ENCODE measurements at places on chromosomes 4 and X.

GRCh38 chr4:171378323-171378722 is 434.9 kb upstream of the GALNTL6 start:
- no peak for ATAC-seq

DNA sequence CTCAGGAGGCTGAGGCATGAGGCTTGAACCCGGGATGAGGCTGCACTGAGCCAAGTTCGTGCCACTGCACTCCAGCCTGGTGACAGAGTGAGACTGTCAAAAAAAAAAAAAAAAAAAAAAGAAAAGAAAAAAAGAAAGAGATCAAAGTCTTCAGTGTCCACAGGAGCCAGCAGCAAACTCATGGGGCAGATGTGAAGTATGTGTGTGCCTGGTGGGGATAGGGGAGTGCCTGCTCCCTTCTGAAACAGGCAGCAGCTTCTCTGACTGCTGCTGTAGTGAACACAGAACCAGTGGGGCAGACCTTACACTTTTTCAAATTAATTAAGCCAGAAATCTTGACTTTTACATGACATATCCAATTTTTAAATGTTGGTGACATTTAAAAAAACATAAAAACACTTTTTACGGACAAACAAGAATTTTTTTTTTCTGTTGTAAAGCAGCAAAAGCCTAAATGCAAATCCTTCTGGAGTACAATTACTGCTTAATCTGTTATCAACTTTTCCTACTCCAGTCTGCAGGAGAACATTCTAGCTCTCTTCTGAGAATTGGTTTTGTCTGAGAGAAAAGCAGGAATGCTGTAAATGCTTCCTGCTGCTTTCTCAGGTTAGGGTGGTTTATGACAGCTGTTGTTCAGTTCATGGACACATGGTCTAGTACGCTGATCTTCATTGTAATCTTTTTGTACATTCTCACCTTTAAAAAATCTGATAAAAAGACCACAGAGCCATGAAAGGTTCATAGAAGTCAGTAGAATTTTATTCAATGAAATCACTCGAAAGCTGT is 311.1 kb downstream of the CAMK2D start:
- ATAC-seq = no peak

GRCh38 chrX:111151764-111152163 is 55.8 kb downstream of the PAK3 start:
- no peak for ATAC-seq

GRCh38 chr4:972651-973424 is 531 bp downstream of the DGKQ start:
- peak; percentile 63 for ATAC-seq

- no peak for ATAC-seq
These were observed 173.7 kb downstream of the GPAT3 start for GRCh38 chr4:83709627-83710026.

DNA sequence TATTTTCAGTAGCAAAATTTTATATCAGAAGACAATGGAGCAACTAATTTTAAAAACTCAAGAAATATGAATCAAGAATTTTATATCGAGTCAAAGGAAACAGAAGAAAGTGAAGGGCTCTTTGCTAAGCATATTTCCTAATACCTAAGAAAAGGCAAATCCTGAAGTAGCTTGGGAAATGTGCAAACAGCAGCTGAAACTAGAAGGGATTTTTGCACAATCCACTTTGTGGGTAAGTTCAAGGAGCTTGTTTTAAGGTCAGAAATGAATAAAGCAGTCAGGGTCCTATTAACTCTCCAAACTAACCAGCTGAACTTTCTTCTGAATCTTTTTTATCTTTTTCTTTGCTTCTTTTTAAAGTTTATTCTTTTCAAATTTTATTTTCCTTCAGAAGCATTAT is 500.9 kb upstream of the CXorf51A start:
- ATAC-seq = no peak

DNA sequence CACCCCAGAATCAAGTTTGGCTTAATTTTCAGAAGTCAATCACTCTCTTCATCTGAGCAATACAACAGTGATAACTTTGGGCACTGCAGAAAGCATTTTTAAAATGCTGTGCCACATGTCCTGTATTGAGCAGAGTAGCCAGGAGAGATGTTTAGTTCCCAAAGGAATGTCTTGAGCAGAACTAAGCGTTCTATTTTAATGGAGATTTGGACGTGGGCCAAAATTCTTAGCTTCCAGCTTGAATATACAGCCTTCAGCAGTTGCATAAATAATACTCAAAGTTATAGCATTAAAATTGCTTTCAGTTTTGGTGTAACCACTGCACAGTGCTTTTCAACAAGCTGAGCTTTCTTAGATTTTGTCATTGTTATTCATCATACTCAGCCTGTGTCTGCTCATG is 679.2 kb downstream of the NLGN4X start:
- ATAC-seq = no peak
